D341Med (cell line): ENCODE measurements at places on chromosomes 3 and 15.

- peak; percentile 81 for DNase-seq
Measured at GRCh38 chr15:31325595-31326155, 960 bp upstream of the KLF13 start.

- DNase-seq = no peak
Measured at GRCh38 chr3:120907659-120908029, 361 bp upstream of the STXBP5L start.

DNA sequence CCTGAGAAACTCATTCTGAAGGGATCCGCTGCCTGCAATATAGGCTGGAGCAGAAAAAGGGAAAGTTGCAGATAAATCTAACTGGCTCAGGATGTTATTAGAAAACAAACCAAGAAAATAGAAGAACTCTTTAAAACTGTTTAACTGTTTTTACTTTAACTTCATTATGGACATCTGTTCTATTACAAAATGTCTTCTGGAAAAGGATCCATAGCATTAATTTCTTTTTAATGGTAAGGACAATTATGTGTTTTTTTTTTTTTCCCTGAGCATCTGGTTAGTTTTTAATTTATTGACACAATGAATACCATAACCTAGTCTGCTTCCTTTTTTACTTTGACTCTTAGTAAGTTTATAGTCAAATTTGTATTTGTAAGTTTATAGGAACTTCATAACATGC lies 239.5 kb downstream of the NAALADL2 start:
- no peak for DNase-seq

DNA sequence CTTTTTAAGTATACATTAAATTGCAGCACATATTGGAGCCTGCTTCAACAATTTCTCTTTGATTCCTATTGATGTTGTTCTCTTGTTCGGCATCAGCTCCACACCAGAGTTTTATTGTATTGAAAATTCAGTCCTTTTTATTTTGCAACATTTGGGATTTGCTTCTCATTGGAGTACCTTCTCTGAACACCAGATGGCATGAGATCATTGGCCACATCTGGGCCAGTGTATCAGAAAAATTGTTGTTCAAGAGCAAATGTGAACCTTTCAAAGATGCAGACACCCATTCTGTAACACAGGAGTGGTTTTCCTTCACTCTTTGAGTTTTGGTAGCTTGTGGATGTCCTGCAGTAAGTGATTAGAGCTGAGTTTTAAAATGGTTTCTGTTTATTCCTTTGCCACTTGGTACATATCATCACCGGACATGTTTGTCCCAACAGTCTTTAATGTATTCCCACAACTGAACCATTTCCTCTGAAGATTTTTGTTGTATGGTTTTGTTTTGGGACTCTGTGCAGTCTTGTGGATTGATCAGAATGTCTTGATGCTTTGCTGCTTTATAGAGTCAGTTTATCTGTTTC lies 96.1 kb downstream of the MCTP2 start:
- DNase-seq = no peak

DNA sequence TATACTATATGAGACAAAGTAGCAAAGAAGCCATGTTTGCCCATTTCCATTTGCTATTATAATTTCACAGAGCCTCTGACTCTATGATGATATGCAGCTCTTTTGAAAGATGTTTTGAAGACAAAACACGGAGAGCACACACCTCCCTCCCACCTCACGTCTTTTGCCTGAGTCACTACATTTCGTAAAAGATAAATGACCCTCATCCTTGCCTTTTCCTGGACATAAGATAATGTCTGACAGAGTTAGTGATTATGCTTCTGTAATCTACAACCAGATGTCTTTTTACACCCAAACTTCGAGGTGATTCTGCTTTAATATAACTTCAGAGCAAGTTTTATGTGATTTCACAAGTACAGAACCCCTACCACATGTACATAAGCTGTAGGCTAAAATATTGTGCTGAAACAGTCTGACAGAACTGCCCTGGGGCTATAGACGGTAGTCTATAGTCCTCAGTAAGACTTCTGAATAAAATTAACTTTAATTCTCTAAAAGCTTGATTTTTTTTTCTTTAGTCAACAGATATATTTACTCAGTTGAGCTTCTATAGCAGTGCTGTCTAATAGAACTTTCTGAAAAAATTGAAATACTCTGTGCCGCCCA lies 99.9 kb downstream of the CD200R1L start:
- DNase-seq = no peak

- DNase-seq = no peak
Measured at GRCh38 chr15:73854265-73854664, 19.1 kb upstream of the TBC1D21 start.

GRCh38 chr3:138034918-138035317 lies 25.0 kb downstream of the CLDN18 start:
- no peak for DNase-seq

GRCh38 chr3:143826296-143826695 lies 22.0 kb downstream of the SLC9A9 start:
- DNase-seq = no peak

DNA sequence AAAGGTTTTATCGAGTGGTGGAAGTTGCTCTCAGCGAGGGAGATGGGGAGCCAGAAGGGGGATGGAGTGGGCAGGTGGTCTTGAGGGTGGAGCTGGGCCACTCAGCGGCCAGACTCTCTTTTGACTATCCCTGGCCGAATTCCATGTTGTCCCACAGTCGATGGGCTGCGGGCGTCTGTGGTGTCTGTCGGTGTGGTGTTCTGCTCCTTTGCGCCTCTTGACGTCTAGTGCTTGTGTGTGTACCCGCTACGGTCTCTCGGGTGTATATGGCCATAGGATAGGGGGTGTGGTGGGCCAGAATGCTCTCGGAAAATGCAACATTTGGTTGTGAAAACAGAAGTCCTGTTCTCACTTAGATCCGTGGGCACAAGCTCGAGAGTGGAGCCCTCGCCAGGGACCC lies 297.0 kb downstream of the CGGBP1 start:
- DNase-seq = no peak

DNA sequence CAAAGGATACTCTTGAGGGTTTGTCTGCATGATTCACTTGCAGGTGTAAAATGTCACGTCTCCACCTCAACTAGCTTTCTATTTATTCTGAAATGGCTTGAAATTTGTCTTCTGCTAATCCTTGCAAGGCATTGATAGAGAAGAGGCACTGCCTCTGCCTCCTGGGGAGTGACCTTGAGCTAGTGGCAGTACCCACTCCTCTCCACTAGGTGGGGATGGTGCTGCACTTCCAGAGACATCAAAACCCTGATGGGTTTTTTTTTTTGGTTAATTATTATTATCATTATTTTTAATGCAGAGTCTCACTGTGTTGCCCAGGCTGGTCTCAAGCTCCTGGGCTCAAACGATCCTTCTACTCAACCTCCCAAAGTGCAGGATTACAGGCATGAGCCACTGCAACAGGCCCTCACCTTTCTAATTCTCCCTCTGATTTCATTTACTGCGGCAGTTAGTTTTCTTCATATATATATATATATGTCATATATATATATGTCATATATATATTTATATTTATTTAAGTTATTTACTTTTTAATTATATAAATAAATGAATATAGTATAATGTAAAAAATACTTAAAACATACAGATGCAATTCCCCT lies 117.6 kb upstream of the EIF1B start:
- DNase-seq = peak; percentile 75

- no peak for DNase-seq
Measured at GRCh38 chr3:40873934-40874699, 325.2 kb upstream of the CTNNB1 start.

DNA sequence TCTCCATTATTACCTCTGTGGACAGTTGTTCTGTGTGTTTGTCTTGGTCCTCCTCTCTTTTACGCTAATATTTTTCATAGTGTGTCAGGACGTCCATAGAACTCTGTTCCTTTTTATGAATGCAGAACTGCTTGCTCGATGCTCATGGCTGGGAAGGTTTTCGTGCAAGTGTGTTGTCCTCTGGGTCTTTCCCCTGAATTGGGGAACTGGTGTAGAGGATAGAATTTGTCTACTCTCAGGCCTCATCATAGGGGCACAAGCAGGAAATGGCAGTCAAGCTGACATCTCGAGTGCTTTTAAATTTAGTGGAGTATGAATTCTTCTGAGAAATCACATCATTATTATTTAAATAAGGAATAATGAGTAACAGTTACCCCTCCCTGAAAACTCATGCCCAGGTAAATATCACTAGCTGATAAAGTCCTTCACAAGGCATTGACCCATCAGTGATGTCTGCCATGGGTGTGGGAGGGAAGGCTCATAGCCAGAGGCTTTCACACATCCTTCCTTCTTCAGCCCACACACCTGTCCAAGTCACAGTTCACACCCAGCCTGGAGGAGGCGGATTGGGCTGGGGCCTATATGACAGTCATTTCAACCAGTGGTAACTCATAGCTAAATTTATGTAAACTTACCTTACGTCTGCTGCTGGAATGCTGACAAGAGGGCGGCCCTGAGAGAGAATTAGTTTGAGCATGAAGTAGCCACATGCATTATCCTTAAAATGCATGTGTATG lies 226.1 kb downstream of the PLCL2 start:
- DNase-seq = no peak

DNA sequence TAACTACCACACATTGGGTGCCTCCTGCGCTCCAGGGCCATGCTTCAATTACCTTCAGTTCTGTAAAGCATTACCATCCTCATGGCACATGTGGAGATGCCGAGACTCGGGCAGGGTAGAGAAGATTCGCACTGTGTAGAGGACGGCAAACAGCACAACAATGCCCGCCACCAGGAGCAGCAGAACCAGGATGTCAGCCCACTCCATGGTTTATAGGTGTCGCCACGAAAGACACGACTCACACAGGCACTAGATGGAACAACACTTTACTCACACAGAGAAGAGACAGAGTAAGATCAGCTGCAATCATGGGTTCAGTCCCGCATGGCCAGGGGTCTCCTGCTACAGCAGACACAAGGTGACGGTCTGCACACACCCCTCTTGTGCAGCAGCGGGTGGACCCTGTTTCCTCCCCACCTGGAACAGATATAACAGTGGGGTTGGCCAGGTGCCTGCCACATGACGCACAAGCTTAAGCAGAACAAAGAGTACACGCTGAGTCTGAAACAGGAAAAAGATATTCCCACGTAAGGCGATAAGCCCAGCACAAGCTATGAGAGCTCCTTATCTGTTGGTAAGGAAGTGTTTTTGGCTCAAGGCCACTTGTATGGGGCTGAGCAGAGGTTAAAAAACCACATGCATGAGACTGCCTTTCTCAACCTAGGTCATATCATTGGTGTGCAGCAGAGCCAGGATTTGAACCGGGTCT lies 2.5 kb upstream of the TBC1D21 start:
- no peak for DNase-seq

- DNase-seq = no peak
Measured at GRCh38 chr3:181212271-181212670, 222.7 kb upstream of the DNAJC19 start.

- no peak for DNase-seq
Measured at GRCh38 chr15:52102463-52102862, 10.1 kb downstream of the BCL2L10 start.

GRCh38 chr3:179067291-179067690 lies 4.3 kb downstream of the ZMAT3 start:
- no peak for DNase-seq

GRCh38 chr3:134392336-134392983 lies 18.2 kb upstream of the AMOTL2 start:
- DNase-seq = no peak

GRCh38 chr15:89963301-89964231 lies 37.6 kb upstream of the ZNF710 start:
- DNase-seq = no peak

DNA sequence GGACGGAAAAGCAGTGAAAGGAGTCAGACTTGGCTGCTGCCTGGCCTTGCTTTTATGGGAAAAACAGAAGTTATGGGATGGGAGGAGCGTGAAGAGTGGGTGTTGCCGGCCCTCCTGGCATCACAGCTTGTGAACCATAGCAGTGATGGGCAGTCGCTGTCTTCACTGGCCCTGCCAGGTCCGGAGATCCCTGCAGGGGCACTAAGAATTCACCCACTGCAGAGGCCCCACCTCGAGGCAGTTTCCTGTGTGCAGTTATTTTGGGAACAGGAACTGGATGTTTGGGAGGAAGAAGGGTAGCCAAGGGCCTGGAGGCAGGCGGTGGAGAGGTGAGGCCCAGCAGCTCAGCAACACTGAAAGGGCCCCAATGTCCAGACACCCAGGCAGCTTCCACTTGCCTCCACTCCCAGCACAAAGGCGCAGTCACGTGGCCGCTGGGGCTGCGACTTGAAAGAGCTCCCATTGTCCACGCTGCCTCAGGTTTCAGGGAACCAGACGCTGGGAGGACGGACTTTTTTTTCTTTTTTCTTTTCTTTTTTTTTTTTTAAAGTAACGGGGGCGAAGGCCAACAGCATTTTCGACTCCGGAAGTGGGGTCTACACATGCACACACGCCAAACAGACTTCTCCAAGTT lies 255.6 kb downstream of the ZNF621 start:
- no peak for DNase-seq

- no peak for DNase-seq
Measured at GRCh38 chr3:134937256-134938028, 142.4 kb downstream of the EPHB1 start.

DNA sequence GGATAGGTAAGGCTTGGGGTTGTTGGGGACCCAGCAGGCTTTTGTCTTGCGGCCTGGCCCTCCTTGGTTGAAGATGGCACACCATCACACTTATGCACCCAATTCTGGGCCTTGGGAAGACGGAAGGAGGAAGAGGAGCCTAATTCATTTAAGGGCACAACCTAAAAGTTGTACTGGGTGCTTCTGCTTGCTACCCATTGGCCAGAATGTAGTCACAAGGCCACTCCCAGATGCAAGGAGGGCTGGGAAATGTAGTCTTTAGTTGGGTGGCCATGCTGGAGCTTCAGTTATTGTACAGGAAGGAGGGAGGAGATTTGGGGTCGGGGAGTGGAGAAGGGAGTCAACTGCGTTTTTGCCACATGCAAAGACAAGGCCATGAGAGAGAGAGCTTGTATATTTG lies 109.2 kb downstream of the TMEM266 start:
- peak; percentile 71 for DNase-seq

DNA sequence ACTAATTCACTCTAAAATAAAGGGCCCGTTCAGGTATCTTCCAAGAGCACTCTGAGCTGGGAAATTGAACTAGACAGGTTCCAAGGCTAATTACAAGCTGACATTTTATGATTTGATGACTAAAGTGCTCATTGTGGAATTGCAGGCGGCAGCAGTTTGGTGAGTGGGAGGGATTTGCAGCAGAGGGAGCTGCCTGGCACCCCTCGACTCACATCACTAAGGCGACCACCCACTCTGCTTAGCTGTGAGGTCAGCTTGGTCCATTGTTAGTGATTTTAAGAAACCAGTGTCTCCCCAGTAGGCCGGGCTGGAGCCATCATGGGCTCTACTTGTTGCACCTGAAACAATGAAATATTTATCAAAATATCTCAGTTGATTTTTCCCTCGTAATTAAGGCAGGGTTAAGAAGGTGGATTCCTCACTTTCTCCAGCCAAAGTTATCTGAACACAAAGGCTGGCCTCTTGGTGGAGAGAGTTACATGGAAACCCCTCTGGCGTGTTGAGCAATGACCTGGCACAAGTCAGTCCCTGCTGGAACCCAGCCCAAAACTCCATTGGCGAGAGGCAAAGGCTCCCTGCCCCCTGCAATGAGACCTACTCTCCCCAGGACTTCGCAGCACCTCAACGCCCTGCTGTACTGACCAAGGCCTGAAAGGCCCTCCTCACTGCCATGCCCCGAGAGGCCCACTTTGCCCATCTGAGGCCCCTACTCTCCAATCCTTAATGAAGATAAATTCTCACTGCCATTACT lies 65.0 kb upstream of the ATP2B2 start:
- DNase-seq = no peak

GRCh38 chr3:72269475-72269874 lies 484.5 kb upstream of the PROK2 start:
- DNase-seq = no peak
